NCI-H2171 (cell line): ENCODE measurements at places on chromosomes 16 and 17.

- DNase-seq, result no peak
These were observed 24.9 kb upstream of the DBNDD1 start for GRCh38 chr16:90044111-90044551.

DNA sequence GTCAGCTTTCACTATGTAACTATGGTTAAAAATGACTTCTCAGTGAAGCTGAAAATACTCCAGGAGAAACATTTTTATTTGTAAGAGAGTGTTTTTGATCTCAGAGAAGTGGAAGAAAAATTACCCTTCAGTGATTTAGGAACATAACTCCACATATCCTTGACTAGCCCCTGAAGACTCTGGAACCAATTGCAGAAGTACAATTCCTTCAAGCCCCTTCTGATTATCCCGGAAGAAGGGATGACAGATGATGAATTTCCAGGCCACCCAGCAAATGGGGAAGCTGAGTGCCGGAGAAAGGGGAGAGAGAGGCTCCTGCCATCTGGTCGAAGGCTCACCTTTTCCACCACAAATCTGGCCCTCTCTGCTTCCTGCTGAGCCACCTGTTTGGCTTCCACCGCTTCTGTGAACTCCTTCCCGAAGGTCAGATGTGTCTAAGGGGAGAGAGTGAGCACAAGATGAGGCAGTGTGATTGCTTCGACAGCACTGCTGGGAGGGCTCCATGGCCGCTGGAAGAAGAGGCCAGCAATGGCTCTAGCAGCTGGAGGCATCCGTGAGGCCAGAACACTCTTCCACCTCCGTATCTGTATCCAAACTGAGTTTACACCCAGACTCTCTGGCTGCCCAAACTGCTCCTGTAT, 8.1 kb downstream of the PHB1 start:
- peak; percentile 14 for DNase-seq

DNA sequence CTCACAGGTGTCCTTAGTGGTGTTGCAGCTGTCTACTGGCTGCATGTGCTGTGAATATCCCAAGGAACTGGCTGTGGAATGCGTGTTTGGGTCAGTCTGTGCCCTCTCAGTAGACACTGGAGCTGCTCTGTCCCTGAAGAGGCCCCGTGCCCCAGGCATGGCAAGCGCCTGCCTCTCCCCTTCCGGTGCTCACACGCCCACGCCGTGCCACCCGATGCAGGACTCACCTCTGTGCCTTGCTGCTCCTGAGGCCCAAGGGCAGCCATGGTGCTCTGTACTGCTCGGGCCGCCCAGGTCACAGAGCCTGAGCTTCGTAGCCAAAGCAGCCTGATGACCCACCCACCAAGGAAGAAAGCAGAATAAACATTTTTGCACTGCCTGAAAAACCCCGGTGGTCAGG, 10.0 kb downstream of the RGS11 start:
- no peak for DNase-seq

DNA sequence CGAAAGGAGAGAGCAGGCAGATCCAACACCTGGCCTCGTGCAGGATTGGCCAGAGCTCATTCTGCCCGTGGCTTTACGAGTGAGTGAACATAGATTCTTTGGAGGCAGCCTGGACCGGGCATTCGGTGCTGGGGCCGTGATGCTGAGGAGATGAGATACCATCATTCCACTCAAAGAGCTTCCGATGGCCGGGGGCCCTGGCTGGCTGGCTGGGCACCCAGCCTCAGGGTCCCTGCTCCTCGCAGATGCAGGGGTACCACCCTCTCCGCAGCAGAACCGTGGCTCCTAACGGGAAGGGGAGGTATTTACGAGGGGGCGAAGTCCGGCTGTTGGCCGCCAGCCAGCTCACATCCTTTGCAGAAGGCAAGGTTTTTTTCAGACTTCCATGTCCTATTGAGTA, 66.1 kb upstream of the FOXF1 start:
- no peak for DNase-seq

DNA sequence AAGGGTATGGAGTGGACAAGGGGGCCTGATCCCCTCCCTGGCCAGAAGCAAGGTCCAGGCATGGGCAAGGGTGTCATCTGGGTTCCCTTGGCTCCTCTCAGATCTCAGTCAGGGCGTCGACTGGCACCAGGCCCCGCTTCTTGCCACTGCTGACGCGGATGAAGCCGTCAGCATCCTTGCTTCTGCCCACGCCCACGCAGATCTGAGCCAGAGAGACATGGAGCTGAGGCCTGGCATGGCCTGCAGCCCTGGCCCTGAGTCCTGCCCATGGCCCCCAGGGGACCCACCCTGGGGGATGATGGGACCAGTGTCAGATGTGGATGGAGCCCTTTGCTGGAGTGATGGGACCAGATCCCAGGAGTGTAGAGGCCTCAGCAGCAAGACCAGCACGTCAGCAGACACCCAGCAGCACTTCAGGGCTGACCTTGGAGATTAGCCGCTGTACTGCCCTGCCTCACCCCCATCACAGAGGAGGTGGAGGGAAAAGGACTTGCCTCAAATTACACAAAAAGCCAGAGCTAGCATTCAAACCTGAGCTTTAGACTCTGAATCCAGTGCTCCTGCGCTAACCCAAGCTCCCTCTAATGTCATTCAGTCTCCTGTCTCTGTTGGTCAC, 12.2 kb downstream of the RPL19 start:
- DNase-seq, result no peak

DNA sequence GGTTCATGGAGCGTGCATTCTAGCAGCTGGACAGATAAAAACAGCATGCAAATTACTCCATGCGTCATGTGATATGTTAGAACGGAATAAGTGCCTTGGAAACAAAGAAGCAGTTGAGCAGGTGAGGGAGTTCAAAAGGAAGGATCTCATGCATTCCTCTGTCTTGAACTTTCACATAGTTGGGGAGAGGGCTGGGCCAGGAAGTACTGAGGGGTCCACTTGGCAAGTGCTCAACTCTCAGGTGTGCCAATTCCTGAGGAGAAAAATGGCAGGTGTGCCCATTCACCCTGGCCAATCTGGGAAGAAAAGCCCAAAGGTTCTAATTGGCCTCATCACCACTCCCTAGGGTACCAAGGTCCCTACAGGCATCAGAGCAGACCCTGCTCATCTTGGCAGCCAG, 67.7 kb downstream of the CES1 start:
- no peak for DNase-seq

DNA sequence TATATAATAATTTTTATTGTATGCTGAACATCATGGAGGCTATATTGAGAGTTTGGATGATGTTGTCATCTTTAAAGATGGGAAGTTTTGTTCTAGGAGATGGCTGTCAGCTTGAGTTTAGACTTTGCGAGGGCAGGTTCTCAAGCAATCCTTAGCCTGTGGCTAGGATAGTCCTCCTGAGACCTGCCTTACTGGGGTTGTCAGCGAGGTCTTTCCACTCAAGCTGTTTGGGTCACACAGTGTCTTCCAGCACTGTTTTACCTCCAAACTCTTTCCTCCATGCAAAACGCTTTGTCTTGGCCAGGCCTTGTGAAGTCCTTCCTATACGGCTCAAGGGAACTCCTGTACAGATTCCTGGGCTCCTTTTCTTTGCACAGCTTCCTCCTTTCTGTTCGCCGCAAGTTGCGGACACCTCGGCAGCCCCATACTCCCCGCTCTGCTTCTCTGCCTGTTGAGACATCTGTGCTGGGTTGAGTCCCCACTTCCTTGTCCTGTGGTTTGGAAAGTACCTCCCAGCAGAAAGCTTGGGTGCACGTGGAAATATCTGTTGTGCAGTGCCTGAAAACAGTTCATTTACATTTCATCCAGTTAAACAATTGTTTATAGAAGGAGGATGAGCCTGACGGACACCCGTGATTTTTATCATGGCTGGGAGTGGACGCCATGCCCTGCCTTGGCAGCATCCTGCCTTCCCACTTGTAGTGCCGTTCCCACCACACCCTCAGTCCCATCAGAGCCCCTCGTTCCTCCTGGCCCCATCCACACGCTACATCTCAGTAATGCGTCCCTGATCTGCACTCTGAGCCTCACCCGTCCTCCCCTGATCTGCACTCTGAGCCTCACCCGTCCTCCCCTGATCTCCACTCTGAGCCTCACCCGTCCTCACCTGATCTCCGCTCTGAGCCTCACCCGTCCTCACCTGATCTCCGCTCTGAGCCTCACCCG, 55.0 kb upstream of the CBFA2T3 start:
- DNase-seq, result no peak

- DNase-seq, result no peak
These were observed 21.0 kb upstream of the AGRP start for GRCh38 chr16:67504031-67505021.

GRCh38 chr17:1186923-1187771, 7.4 kb upstream of the ABR start:
- no peak for DNase-seq

GRCh38 chr17:28878981-28879380, 18.6 kb downstream of the FLOT2 start:
- DNase-seq, result no peak

- DNase-seq, result no peak
These were observed 201.2 kb upstream of the CACNG3 start for GRCh38 chr16:24054741-24055491.

DNA sequence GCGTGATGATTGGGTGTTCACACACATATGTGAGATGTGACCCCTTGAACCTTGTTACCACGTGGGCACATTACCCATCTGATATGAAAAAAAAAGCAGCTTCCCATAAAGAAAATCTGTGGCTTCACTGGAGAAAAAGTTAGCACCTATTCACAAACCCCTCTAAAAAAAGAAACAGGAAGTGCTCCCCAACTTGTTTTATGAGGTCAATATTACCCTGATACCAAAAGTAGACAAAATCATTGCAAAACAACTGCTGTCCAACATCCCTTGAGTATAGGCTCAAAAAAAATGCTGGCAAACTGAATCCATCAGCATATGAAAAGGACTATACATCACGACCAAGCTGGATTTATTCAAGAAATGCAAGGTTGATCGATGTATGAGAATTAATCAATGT, 99.7 kb upstream of the RBL2 start:
- no peak for DNase-seq

DNA sequence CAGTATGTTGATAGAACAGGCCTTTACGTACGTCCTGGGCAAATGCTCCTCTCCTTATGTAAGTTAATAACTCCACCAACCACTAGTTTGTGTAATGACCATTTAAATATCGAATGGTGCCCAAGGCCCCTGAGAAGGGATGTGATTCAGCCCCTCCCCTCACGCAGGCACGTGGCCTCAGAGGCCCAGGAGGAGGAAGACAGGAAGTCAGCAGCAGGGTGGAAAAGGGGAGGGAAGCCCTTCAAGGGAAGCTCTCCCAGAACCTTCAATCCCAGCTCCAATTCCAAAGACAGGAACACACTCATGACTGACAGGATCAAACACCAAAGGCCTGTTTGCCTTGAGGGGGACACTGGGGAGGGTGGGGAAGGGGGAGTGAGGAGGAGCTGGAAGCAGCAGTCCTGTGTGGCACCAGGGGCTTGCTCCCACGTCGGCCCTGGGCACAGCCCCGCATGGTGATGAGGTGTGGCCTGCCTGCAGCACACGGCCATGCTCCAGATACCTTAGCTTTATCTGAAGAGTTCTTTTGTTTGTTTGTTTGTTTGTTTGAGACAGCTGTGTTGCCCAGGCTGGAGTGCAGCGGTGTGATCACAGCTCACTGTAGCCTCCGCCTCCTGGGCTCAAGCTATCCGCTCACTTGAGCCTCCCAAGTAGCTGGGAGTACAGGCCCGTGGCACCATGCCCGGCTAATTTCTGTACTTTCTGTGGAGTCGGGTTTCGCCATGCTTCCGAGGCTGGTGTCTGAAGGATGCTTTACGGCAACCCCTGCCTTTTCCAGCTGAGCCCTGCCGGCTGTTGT, 105.0 kb downstream of the ZNF778 start:
- peak; percentile 76 for DNase-seq

DNA sequence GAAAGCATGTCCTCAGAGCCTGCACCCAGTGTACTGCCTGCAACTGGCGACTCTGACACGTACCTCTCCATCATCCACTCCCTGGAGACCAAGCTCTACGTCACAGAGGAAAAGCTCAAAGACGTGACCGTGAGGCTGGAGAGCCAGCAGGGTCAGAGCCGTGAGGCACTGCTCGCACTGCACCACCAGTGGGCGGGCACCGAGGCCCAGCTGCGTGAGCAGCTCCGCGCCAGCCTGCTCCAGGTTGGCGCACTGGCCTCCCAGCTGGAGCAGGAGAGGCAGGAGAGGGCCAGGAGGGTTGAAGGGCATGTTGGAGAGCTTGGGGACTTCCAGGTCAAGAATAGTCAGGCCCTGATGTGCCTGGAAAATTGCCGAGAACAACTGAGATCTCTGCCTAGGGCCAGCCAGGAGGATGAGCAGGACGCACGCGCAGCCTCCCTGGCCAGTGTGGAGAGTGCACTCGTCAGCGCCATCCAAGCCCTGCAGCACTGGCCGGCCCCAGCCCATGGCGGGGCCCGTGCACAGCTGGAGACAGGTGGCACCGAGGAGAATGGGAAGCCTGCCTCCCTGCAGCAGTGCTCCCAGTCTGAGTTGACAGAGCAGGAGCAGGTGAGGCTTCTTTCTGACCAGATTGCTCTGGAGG, 40.3 kb downstream of the PLD6 start:
- DNase-seq, result no peak

- DNase-seq, result no peak
These were observed 37.1 kb downstream of the TNFRSF13B start for GRCh38 chr17:16934836-16935235.

DNA sequence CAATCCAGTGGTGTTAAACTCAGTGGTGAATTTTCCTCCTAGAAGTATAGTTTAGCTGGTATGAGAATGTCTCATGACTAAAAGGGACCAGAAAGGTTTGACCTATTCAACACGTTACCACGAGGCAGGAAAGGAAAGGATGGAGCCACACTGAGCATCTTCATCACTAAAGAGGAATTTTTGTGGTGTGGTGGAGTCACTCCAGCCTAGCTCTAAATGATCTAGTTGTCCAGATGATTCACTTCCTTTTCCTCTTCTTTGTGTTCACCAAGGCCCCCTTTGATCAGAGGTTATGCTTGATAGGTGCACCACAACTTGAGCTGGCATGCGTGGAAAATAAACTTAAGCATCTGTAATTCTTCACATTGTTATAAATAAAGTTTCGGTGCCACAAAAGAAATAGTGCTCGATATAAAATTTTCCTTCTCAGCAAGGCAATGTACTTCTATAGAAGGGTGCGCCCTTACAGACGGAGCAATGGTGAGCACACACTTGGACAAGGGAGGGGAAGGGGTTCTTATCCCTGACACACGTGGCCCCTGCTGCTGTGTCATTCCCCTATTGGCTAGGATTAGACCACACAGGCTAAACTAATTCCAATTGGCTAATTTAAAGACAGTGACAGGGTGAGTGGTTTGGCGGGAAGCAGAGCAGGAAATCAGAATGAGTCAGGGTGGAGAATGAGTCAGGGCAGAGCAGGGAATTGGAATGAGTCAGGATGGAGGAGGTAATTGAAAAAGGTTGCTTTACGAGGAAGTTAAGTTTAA, 254.6 kb downstream of the HS3ST3A1 start:
- no peak for DNase-seq

DNA sequence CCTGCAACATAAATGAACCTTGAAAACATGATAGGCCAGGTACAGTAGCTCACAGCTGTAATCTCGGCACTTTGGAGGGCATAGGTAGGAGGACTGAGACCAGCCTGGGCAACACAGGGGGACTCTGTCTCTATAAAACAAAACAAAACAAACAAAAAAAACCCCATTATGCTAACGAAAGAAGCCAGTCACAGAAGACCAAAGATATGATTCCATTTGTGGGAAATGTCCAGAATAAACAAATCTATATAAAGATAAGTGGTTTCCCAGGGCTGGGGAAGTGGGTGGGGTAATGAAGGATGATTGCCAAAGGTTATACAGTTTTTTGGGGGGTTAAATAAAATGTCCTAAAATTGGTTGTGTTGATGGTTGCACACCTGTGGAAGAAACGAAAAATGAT, 36.5 kb upstream of the SIAH1 start:
- DNase-seq, result no peak

GRCh38 chr16:911101-911500, 59.7 kb downstream of the LMF1 start:
- DNase-seq, result no peak

- no peak for DNase-seq
These were observed 97.1 kb upstream of the MAF start for GRCh38 chr16:79697562-79698112.
